ENCODE measurements at places on chromosomes 2 and 18.

DNA sequence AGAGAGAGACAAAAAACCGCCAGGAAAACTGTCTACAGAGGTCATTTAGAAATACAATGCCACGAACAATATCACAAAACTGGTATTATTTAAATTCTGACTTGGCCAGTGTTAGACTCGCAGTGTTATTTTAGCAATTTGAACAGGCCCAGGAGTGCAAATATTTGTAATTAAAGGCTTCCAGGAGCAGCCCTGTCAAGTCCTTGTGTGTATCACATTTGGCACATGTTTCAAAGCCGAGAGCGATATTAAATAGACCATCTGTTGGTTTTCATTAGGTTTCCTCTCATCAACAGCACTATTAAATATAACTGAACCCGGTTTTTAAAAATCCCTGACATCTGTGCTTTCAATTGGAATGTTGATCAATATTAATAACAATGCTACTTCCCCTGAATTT, 656.9 kb downstream of the TSN start:
- DNase-seq = no peak

GRCh38 chr2:175253871-175254270, 72.4 kb upstream of the ATP5MC3 start:
- DNase-seq = no peak

- DNase-seq = no peak
Measured at GRCh38 chr2:30408961-30409387, 38.1 kb upstream of the LCLAT1 start.

- DNase-seq = peak; percentile 54
Measured at GRCh38 chr2:127413782-127414637, 4.2 kb upstream of the PROC start.

DNA sequence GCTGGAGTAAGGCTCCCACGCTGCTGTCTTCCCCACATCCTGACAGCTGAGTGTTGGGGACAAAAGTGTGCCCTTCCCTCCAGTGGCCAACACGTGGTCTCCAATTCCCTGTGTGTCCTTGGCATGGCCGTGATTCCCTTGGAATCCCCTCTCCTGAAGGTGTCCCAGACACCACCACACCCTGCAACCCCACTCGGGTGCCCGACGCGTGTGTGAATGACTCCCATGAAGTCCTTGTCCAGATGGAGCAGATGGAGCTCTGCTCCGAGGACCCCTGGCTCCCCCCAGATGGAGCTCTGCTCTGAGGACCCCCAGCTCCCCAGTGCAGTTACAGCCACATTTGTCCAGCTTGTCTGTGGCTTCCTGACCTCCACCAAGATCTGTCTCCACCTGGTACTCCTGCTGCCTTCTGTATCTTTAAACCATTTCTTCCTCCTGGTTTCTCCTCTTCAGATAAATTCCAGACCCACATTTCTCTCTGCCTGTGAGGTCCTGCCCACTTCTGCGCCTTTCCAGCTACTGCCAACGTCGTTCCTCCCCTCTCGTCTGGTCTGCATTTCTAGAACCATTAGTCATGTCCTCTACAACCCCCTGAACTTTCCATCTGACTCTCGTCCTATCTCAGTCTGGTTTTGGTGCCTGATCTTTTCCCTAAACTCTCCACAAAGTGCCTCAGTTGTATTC, 86.8 kb upstream of the PXDN start:
- no peak for DNase-seq

DNA sequence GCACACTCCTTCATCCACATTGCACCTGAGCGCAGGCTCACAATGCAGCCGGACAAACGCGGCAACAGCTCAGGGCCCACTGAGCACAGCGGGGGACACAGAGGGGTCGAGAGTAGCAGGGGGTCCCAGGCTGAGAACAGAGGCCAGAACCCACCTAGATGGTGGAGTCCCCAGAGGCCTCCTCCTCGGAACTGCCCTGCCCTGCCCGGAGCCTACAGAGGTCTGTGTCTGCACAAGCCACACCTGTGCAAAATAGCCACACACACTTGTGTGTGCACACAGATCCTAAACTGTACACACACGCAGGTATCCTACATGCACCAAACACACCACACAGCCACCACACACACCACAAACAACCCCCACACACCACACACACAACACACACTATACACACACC, 72.8 kb downstream of the TMEM18 start:
- DNase-seq = no peak

GRCh38 chr2:64666810-64667438, 13.2 kb upstream of the SERTAD2 start:
- DNase-seq = no peak

GRCh38 chr18:9113468-9114149, 11.1 kb downstream of the NDUFV2 start:
- no peak for DNase-seq

DNA sequence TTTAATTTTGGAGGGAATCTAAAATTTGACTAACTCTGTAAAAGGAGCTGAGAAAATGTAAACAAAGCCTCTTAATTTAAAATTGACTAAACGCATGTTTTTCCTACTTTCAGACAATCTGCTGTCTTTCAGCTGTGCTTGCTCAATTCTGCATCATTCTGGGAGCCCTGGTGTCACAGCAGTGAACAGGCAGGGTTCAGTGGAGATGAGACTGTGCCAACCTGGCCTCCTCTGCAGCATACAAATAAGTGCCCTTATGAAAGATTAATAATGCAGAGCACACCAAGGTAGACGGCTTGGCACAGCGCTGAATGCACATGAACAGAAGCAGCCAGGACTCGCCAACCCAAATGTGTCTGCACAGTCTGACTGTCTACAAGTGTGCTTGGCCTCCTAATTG, 222.0 kb upstream of the CHAC2 start:
- DNase-seq = no peak

- DNase-seq = no peak
Measured at GRCh38 chr2:158269143-158269542, 167.5 kb downstream of the UPP2 start.

DNA sequence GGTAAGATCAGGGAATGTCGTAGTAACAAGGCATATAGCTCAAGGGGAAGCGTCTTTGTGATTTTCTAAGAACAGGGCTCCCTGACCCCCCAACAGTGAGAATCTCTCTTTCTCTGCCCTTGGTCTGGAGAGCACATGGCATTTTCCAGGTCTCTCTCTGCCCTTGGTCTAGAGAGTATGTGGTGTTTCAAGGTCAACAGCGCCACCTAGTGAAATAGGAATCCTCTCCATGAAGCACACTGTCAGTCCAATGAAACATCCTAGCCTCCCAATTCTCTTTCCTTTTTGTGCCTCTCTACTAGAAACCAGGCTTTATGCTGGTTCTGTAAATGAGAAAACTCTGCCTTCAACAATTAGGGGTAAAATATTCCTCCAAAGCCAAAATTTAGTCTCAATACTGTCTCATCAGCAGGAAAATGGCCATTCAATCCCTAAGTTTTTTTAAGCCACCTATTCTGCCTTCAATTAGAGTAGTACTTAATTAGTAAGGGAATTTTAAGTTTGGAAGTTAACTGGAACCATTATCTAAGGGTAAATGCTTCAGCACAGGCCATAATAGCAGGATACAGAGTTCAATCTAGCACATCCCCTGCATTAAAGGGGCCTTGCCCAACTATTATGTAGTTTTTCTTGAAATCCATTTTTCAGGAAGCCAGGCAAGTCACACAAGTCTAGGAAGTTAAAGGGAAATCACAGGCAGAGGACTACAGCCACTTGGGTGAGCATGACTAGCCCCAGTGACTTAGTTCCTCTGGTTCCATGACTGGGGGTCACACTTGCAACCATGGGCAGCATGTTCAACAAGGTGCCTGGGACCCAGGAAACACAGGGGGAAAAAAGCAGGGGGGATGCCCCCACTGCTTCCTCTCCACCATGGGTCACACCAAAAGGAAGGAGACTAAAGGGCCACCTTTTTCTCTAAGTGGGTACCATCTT, 12.4 kb downstream of the DYM start:
- DNase-seq = peak; percentile 19

DNA sequence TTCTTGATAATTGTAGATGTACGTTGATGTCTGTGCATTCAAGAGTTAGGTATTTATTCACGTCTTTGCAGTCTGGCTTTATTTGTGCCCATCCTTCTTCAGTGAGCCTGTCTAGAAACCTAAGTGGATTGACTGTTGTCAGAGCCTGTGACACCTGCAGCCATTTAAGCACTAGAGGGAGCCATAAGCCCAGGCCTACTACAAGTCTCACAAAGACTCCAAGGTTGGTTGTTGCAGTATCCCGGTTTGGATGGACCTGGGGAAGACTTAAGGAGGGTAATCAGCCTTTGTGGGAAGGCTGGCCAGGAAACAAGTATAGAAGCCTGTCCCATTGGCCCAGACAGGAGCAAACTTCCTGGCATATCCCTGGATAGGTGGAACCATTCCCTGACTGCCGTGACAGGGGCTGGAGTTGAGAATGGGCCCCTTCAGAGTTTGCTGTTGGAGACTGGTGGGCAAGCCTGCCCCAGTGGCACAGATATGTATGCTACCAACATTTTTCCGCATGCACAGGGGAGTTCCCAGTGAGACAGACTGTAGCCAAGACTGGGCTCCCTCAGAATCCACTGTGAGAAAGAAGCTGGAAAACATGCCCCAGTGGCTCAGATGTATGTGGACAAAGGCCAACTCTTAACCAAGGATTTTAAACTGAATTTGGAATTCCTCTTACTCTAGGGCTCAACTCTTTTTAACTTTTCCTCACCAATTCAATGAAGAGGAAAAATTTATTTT, 9.3 kb upstream of the LRRC30 start:
- DNase-seq = peak; percentile 4

DNA sequence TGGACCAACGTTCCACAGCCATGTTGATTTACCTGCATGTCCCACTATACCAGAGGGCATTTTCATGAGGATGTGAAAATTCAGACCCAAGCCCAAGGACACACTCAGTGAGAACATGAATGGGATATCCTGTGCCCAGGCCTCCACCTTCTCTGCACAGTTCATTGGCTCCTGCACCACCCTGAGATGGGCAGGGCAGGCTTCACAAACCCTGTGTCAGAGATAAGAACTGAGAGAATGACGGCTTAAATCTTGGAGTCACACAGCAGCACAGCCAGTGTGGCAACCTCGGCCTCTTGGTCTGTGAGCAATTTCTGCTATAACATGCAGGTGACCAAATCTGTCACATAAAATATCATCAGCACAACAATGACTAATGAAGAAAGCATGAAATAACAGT, 71.9 kb downstream of the UXS1 start:
- DNase-seq = no peak

DNA sequence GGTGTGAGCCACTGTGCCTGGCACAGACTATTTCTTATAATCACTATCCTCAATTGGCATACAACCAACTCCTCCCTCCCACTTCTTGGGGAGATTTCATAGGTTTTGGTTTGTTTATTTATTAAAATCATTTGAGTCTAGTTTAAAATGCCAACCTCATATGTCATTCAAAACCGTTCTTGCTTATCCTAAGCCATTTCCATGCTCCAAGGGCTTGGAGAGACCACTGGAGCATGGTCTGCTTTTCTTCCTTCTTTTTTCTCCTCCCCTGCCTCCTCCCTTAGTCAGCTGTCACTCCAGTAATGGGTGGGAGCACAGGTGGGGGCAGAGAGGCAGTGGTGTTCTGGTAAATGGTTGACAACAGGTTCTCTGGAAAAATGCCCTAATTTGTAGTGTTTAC, 20.4 kb upstream of the KCNS3 start:
- DNase-seq = no peak

DNA sequence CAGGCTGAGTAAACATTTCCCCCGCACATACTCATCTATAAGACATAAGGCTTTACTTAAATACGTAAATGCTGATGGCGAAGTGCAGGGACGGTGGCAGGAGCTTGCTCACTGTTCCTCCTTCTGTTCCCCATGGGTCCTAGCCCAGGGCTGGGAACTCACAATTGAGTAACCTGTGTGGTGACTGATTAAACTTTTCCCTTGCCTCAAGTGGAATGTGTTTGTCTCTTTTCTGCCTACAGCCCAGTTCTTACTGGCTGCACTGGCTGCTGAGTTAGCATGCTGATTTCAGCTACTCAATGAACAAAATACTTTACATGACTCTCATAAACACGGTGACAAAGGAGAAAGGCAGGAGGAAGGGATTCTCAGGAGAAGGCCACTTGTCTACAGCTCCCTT, 87.3 kb downstream of the MARCO start:
- DNase-seq = no peak

DNA sequence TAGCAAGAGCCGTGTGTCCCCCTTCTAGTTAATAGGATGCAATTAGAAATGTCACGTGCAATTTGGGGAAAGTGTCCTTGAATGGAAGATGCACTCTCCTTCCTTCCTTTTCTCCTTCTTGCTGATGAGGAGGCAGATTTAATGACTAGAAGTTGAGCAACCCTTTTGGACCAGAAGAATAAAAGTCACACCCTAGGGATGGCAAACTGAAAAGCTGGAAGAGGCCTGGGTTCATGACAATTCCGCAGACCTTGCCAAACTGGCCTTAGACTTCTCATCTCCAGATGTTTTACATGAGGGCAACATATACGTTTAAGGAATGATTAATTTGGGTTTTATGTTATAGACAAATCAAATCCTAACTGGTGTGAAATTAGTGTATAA, 38.6 kb upstream of the NCOA1 start:
- DNase-seq = no peak

DNA sequence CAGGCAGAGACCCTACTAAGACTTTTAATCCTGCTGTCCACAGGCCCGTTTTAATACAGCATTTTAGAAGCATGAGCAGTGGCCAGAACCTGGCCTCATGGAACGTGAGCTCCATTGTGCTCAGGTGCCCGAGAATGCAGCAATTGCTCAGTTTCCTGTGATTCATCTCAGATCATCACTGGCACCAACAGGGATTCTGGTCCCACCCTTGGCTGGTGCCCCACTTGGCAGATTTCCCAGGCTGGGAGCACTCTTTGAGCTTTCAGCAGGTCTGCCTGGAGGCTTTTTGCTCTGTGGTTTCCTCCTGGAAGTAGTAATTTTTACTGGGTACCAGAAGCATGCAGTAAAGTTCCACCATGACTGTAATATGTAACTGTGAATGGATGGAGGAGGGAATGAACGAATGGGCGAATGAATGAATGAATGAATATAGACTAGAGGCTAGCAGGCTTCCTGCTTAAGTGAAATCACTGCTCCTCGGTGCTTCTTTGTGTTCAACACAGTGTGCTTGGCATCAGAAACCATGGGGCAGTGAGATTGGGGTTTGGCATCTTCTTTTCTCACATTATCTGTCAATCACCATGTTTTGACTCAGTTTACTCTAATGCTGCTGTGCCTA, 312.9 kb downstream of the PRKCE start:
- DNase-seq = peak; percentile 76

- DNase-seq = no peak
Measured at GRCh38 chr2:105238664-105239240, 2.8 kb upstream of the GPR45 start.

DNA sequence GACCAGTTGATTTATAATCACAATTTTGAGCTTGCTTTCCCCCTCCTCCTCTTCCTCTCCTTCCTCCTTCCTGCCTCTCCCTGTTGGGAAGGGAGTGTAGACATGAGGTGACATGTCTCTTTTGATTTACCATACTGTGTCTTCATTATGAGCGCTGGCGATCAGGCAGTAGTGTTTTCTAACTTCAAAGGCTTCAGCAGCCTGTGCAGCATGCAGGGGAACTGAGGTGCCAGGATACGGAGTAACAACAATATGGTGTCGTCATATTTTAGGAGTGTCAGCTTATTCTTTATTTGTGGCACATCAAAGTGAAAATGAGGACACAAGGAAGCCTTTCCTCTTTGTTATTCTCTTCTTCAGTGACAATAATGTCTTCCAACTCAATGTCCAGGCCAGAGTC, 864.2 kb downstream of the SLC4A3 start:
- no peak for DNase-seq

GRCh38 chr2:18980786-18981430, 377.5 kb downstream of the OSR1 start:
- no peak for DNase-seq

GRCh38 chr2:106095478-106096298, 98.4 kb downstream of the UXS1 start:
- no peak for DNase-seq
